ENCODE measurements at places on chromosomes 5 and 9.
A peak's percentile ranks its signal among the peaks of the same experiment; 100 is the strongest.

GRCh38 chr5:157915638-157916037 is 56.7 kb upstream of the CLINT1 start:
- no peak for DNase-seq

- DNase-seq: peak; percentile 12
Observed at GRCh38 chr5:96344678-96345577, 88.1 kb downstream of the PCSK1 start.

DNA sequence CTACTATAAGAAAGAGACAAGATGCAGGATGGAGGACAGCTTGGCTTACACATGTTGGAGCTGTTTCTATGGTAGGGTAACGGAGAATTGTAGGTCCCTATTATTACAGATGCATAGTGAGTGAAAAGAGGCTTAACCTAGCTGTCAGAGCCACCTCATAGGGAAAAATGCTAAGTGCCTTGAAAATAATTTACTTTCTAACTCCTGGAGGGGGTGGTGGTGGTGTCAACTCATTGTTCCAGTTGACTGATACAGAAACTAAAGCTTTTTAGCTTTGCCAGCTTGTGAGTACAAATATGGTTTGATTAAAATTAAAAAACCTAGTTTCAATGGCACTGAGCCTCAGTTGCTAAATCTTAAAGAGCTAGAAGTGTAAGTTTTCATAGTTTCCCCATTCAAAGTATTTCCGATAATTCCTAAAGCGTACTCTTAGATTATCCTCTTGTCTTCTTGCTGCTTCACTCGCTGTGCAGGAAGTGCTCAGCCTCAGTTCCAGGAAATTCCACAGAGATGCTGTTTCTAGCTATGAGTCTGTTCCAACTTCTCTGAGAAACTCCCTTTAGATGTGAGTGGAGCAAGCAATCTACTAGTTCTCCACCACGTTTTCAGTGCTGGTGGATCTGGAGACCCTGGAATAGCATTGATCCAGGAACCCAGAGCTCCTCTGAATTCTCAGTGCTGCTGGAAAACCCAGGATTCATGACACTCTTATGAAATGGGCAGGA is 265.2 kb downstream of the DMAC1 start:
- no peak for DNase-seq

DNA sequence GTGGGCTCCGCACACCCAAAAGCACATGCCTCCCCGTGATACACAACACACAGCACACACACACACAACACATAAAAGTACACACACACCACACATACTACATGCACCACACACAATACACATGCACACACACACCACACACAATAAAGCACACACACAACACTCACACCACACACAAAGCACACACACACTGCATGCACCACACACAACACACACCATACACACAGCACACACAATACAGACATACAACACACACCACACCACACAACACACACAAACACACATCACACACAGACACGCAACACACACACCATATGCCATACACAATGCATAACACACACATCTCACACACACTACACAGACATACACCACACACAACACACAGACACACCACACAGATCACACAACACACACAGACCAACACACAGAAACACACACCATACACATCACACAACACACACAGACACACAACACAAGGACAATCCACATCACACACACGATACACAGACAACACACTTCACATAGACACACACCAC is 3.4 kb upstream of the CCDC187 start:
- no peak for DNase-seq

GRCh38 chr5:24539613-24540012 is 105.2 kb downstream of the CDH10 start:
- no peak for DNase-seq

DNA sequence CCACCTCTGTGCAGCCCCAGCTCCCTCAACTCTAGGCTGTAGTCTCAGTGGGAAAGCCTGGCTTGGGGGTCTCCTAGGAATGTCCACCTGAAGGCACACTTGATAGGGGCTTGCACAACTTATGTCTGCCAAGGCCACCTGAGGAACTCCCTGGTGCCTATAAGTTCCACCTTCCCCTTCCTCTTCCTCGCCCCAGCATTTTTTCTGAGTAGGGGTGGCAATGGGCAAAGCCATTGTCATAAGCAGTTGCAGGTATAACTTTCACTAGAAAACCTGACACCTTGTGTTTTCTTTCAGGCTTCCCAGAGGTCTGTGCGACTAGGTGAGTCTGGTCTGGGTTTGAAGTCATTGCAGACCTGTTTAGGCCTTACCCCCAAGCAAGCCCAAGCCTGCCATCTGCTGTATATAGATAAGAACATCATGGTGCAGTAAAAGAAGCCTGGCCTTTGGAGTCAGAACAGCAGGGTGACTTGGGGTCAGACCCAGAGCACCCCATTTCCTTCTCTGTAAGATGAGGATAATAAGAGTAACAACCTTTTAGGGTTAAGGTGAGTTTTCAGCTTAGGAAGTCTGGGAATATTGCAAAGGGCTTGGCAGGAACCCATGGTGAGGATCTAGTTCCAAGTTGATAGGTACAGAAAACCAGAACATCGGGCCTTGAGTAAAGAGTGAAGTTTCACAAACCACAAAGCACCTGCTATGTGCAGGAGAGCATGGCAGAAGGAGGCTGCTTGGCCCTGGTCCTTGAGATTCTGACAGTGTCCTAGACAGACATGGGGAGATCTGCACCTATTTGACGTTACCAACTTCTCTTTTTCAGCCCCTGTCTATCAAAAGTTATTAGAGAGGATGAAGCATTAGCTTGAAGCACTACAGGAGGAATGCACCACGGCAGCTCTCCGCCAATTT is 33.8 kb downstream of the TGFBI start:
- DNase-seq: no peak

DNA sequence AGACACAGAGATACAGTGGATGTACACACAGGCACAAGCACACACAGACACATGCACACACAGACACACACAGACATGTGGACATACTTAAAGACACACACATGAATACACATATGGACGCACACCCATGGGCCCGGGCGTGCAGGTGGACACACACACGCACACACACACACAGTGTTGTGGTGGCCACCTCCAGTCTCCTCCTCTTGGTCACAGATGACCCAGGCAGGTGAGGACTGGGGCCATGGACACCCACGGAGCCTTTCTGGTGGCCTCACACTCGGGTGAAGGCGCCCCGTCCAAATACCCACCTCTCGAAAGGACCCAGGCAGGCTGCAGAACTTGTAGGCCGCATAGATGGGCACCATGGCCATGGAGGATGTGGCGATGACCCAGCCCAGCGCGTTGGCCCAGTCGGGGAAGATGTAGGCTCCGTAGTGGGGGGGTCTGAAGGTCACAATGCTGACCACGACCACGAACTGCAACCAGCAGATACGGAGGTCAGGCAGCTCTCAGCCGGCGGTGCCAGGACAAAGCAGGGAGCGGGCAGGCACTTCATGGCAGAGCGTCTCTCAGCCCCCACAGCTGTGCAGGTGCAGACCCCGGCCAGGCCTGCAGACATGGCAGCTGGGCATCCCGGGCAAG is 42.5 kb downstream of the SLC6A3 start:
- DNase-seq: no peak

- no peak for DNase-seq
Observed at GRCh38 chr5:88093765-88094164, 174.9 kb downstream of the TMEM161B start.

DNA sequence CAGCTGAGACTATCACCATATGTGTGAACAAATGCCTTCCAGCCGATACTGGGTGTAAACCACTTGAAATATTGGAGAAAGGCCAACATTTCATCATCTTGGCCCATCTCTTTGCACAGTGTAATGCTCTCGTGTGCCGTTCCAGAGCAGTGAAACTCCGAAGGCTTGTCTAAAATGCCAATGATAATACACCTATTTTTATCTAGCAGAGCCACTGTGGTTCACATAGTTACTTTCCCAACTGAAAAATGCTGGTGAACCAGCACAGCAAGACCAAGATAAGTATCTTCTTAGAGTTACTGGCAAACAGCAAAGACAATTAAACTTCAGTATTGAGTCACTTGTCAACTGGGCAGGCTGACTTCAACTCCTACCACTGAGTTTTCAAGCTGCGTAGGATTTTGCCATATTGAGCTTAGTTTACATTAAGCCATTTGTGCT is 379.9 kb upstream of the ACTBL2 start:
- DNase-seq: no peak

- DNase-seq: no peak
Observed at GRCh38 chr9:13461414-13461991, 182.0 kb upstream of the MPDZ start.

- no peak for DNase-seq
Observed at GRCh38 chr5:179382486-179382885, 37.2 kb upstream of the ADAMTS2 start.

- peak; percentile 38 for DNase-seq
Observed at GRCh38 chr9:36008774-36009300, 27.9 kb upstream of the RECK start.

DNA sequence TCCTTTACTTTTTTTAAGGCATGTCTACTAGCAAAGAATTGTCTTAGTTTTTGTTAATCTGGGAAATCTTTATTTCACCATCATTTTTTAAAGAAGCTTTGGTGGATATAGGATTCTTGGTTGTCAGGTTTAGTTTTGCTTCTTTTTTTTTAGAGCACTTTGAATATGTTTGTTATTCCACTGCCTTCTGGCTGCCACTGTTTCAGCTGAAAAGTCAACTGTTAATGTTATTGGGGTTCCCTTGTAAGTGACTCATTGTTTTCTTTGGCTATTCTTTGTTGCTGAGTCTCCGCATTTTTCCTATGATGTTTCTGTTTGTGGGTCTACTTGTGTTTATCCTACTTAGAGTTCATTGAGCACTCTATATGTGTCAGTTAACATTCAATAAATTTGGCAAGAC is 44.4 kb downstream of the PHAX start:
- DNase-seq: no peak

DNA sequence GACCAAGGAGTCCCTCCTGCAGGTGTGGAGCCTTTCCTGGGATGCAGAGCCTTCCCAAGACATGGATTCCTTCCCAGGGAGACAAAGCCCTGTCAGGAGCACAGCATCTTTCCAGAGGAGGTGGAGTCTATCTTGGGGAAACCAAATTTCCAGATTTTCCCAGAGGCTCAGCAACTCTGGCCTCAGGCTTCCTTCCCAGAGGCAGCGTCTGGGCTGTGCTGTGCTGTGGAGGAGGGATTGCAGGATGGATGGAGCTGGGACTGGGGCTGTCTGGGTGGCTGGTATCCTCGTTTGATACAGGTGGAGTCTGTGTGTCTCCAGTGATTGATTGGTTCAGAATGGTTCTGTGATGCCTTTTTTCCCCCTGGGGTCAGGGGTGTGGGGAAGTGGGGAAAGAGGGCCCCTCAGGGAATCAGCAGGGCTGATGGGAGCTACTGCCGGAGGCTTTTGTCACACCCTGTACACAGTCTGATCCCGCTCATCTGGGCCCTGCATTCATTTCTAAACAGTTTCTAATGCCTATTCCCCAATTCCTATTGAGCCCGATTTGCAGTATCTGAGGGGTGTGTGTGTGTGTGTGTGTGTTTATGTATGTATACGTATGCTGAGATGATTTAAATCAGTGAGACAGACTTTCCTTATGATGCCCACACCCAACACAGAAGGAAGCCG is 16.0 kb downstream of the OR13J1 start:
- no peak for DNase-seq

DNA sequence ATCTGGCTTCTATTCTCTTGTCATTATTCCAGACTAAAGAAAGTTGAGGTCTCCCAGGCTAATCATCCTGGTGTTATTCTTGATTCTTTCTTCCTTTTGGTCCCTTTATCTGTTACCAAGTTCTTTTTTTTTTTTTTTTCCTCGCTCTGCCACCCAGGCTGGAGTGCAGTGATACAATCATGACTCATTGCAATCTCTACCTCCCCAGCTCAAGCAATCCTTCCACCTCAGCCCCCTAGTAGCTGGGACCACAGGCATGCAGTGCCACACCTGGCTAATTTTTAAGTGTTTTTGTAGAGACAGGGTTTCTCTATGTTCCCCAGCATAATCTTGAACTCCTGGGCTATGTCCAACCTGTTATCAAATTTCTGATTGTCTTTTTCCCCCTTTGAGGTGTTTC is 126.6 kb upstream of the DHFR start:
- no peak for DNase-seq

DNA sequence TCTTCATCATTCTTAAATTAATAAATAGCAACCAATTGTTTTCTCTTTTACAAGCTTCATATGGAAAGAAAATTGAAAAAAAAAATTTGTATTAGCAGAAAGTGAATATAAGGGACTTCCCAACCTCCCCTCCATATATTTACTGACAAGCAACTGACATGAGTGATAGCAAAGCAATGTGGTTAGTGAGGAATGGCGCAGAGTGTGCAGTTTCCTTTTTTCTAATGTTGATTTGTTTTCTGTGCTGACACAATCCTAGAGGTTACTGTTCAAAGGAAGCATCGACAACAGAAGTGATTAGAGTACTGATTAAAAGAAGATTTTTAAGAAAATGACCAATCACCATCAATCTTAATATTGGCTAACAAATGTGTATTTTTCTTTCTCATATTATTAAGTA is 1.7 kb upstream of the PTGER4 start:
- DNase-seq: no peak

- DNase-seq: no peak
Observed at GRCh38 chr9:89684912-89685636, 80.3 kb downstream of the GADD45G start.

DNA sequence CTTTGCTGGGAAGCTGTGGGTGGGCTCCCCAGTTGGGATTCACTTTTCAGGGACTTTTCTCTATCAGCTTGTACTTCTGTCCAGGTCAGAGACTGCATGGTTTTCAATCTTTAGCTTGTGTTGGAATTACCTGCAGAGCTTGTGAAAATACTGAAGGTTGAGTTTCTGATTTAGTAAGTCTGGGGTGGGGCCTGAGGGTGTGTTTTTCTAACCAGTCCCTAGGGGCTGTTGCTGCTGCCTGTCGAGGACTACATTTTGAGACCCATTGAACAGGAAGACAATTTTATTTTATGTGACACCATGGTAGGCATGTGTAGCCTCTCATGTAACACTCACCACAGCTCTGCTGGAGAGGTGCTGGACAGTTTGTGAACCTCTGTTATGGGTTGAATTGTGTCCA is 14.7 kb upstream of the MLANA start:
- no peak for DNase-seq

DNA sequence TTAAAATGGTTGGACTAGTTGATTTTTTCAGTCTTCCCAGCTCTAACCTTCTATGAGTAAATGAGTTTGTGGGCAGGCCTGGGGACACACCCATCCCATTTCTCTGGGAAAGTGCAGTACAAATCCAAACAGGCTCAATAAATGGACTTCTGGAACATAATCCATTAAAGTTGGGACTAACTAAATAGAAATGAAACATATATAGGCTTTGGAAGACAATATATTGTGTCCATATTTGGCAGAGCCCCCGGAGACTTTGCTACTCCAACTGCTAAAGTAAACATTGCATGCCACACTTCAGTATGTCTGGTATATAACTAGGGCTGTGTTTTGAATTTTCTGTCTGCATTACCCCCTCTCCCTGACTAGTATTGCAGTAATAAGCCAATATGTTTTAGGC is 191.4 kb upstream of the DAB2 start:
- DNase-seq: no peak

DNA sequence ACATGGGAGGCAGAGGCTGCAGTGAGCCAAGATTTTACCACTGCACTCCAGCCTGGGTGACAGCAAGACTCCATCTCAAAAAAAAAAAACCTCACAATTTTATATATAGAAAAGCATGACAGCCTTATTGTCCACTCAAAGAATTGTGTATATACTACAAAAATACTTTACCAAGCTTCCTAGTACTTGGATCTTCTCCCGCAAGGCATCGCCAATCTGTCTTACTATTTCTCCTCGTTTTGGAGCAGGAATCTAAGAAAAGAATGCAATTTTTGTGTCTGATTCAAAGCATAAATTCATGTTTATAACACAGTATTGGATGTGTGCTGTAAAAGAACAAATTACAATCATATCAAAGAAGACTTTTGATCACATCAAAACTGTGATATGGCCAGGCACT is 11.3 kb downstream of the ALDH7A1 start:
- no peak for DNase-seq
